Bone marrow (tissue), 2 donors: ENCODE measurements at places on chromosomes 6 and 20.

DNA sequence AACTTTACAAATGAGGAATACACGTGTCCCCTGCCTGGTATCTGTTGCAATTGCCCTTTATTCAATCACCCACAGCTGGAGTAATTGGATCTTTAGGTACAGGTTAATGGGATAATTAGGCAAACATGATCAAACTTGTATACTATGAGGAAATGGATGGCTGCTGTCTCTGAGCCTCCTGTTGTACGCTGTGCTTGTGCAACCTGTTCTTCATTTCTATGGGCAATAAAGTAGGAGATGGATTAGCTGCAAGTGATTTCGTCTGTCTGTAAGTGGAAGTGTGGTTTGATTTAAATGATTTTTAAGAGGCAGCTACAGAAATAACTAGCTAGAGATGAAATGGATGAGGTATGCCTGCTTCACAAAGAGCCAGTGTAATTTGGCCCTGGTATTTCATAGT lies 474.1 kb downstream of the RNF144B start:
- no peak for DNase-seq

- no peak for DNase-seq
Observed at GRCh38 chr20:5364136-5364821, 47.5 kb upstream of the PROKR2 start.

DNA sequence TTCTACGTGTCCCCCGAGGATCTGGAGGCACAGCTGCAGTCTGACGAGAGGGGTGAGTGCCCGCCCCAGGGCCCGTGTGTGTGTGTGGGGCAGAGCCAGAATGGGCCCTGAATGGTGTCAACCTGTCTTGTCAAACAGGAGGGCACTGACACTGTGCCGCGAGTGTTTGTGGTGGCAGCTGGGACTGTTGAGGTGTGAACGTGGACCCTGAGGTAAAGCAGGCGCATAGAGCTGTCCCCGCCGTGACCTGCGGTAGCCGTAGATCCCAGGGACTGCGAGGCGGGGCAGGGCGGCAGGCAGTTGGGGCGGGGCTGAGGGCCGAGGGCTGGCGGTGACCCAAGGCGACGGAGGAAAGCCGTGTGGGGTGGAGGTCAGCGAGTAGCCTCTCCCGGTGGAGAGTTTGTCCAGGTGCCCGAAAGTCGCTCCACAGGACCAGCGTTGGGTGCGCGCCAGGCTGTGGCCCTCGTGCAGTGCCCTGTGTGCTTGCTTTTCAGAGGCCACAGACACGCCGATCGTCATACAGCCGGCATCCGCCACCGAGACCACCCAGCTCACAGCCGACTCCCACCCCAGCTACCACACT lies 25.2 kb downstream of the UCKL1 start:
- DNase-seq = no peak

- DNase-seq = no peak
Observed at GRCh38 chr6:30075790-30076732, 492 bp upstream of the RNF39 start.

- no peak for DNase-seq
Observed at GRCh38 chr6:117371492-117371891, 54.2 kb downstream of the ROS1 start.

DNA sequence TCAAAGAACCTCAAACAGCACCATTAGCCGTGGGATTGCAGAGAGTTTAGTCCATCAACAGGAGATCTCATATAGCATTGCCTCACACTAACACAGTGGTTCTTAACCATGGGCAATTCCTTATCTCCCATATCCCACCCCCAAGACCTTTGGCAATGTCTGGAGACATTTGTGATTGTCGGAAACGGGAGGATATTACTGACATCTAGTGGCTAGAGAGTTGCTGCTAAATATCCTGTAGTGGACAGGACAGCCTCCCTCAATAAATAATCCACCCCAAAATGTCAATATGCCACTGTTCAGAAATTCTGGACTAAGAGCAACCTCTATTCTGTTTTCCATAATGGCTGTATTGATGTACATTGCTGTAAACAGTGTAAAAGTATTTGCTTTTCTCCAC lies 210.1 kb upstream of the CCN2 start:
- no peak for DNase-seq

DNA sequence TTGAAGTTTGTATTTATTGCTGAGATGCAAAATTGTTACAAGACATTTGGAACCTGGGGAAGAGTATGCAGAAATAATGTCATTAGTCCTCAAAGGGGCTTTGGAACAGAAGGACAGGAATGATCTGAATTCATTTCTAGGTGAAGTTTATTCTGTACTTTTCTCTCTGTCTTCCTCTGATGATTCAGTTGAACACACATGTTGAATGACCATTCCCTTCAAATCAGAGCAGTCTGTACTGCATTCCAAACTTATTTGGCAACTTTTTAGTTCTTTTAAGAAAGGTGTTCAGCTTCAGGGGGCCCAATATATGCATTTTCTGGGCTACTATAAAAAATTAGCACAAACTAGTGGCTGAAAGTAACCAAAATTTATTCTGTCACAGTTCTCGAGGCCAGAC lies 213.9 kb upstream of the LAMP5 start:
- no peak for DNase-seq

- no peak for DNase-seq
Observed at GRCh38 chr20:45176526-45177267, 2.0 kb downstream of the PI3 start.

- no peak for DNase-seq
Observed at GRCh38 chr6:170063851-170064602, 226.9 kb downstream of the DLL1 start.

DNA sequence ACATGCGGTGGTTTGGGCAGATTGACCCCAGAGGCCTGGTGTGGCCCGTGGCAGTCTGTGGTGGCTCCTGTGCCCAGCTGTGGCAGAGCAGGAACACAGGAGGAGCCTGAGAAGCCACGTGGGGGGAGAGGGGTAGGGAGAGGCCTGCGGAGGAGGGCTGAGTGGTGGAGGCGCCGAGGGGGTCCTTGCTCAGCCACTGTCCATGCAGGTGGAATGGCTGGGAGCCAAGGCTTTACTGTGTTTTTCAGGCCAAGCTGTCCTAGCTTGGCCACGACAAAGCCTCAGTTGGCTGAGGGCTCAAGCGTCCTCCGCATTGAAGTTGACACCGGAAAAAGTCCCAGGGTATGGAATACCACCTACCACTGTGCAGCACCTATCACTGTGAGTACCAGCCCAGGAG lies 107.0 kb downstream of the VEGFA start:
- DNase-seq = no peak
